ENCODE measurements at places on chromosomes 12 and 14.

DNA sequence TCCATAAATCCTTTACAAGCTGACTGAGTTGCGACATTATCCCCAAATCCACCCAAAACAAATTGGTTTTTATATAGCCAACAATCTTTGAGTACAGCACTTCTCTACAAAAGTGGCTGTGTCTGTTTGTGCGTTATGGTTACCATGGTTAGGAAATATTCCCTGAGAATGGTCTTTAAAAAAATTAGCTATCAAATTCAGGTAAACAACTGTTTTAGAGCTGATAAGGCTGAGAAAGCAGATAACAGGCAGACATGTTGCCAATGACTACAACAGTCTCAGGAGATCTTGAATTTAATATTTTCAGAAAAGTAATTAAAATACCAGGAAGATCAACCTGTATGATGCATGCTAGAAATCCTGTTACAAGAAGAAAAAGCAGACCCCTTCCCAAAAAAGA is 248.0 kb downstream of the RASSF9 start:
- no peaks in the 10 kb centered on the region for H3K27me3 ChIP-seq
- no peaks in the 10 kb centered on the region for H3K4me1 ChIP-seq
- DNase-seq = no peak
- H3K36me3 ChIP-seq = no peaks in the 10 kb centered on the region
- no peak overlapping the region for H3K4me3 ChIP-seq
- H3K27ac ChIP-seq = no peak overlapping the region

- H3K27me3 ChIP-seq = no peaks in the 10 kb centered on the region
- H3K4me1 ChIP-seq = peaks cover 16% of the 10 kb centered on the region
- H3K27ac ChIP-seq = no peak overlapping the region
- DNase-seq = no peak
- no peak overlapping the region for H3K4me3 ChIP-seq
These were observed 50.9 kb upstream of the PPFIA2 start for GRCh38 chr12:81809829-81810595.

GRCh38 chr12:38384816-38385378 is 68.3 kb downstream of the ALG10B start:
- no peak for DNase-seq
- H3K36me3 ChIP-seq = no peaks in the 10 kb centered on the region
- H3K27me3 ChIP-seq = no peaks in the 10 kb centered on the region
- no peaks in the 10 kb centered on the region for H3K4me1 ChIP-seq

GRCh38 chr12:104220931-104221330 is 5.4 kb downstream of the TXNRD1 start:
- no peaks in the 10 kb centered on the region for H3K27me3 ChIP-seq
- DNase-seq = no peak
- H3K4me3 ChIP-seq = no peak overlapping the region
- no peak overlapping the region for H3K27ac ChIP-seq

DNA sequence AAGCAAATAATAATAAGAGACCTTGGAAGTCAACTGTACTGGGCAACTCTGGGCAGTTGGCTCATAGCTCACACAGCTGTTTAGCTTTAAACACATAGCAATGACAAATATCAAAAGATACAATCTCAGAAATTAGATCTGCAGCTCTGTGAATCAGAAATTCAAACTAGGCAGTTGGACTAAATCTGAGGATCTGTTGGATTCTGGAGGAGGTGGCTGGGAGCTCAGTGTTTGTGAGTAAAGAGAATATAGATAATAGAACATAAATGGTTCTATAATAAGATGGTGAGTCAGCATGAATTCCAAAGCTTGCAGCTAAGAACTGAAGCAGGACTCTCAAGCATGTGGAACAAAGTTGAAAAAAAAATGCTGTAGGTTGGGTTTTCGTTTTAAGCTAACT is 1949.4 kb upstream of the SEL1L start:
- H3K27me3 ChIP-seq = no peaks in the 10 kb centered on the region
- H3K4me3 ChIP-seq = no peak overlapping the region
- DNase-seq = no peak
- H3K27ac ChIP-seq = no peak overlapping the region
- no peaks in the 10 kb centered on the region for H3K36me3 ChIP-seq

DNA sequence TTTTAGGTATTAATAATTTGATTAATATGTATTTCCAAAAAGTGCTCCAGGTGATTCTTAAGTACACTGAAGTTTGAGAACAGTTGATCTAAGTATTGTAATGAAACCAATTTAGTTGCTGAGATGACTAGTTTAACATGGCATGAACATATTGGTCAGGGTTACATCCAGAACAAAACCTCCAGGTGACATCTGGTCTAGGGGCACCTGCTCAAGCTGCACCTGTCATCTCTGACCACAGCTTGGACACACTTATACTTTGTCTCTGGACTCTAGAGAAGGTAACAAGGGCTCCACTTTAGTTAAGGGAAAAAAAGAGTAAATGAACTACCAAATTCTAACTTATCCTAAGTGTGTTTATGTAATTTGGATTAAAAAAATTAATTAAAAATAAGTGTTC is 8.1 kb downstream of the ARID2 start:
- H3K36me3 ChIP-seq = no peaks in the 10 kb centered on the region
- H3K27me3 ChIP-seq = no peaks in the 10 kb centered on the region
- no peak for DNase-seq
- no peaks in the 10 kb centered on the region for H3K4me1 ChIP-seq

GRCh38 chr12:27001663-27002062 is 12.5 kb downstream of the TM7SF3 start:
- H3K4me3 ChIP-seq = no peak overlapping the region
- DNase-seq = no peak
- H3K27ac ChIP-seq = no peak overlapping the region
- H3K27me3 ChIP-seq = no peaks in the 10 kb centered on the region

DNA sequence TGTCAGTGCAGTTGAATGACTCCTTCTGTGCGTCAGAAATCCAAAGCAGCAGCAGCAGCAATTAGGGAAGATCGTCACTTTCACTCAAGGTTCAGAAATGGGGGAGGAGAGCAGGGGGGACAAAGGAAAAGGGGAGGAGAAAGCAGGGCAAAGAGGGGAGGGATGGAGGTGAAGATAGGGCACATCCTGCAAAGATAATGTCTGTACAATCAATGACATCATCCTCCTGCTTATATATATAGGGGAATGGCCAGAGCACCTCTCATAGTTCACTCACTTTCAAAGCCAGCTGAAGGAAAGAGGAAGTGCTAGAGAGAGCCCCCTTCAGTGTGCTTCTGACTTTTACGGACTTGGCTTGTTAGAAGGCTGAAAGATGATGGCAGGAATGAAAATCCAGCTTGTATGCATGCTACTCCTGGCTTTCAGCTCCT is at the start of gene NTS:
Gene NTS (plus strand): TSS at position 265 of the 431 bp plus-strand sequence. CDS start 109 bp downstream, at position 374.
- no peak for DNase-seq
- H3K36me3 ChIP-seq = no peaks in the 10 kb centered on the region
- H3K27ac ChIP-seq = no peak within 1 kb of the TSS
- no peaks in the 10 kb centered on the region for H3K4me1 ChIP-seq

- no peak for DNase-seq
- no peaks in the 10 kb centered on the region for H3K27me3 ChIP-seq
- no peak overlapping the region for H3K27ac ChIP-seq
- H3K4me1 ChIP-seq = peaks cover 30% of the 10 kb centered on the region
- H3K4me3 ChIP-seq = no peak overlapping the region
These were observed 107.4 kb downstream of the NCOR2 start for GRCh38 chr12:124459852-124460645.

- no peaks in the 10 kb centered on the region for H3K36me3 ChIP-seq
- no peak overlapping the region for H3K4me3 ChIP-seq
- H3K27ac ChIP-seq = no peak overlapping the region
- no peak for DNase-seq
- H3K27me3 ChIP-seq = no peaks in the 10 kb centered on the region
These were observed 181.0 kb downstream of the IPO8 start for GRCh38 chr12:30514666-30515065.

GRCh38 chr14:24670594-24670993 is 36.6 kb upstream of the GZMB start:
- DNase-seq = no peak
- H3K36me3 ChIP-seq = no peaks in the 10 kb centered on the region
- no peak overlapping the region for H3K4me3 ChIP-seq
- no peaks in the 10 kb centered on the region for H3K27me3 ChIP-seq
- no peak overlapping the region for H3K27ac ChIP-seq
- no peaks in the 10 kb centered on the region for H3K4me1 ChIP-seq

GRCh38 chr14:39169541-39169900 is 612 bp downstream of the TRAPPC6B start:
- no peaks in the 10 kb centered on the region for H3K27me3 ChIP-seq
- peaks cover 12% of the 10 kb centered on the region for H3K36me3 ChIP-seq
- DNase-seq = no peak
- peak overlapping the region; percentile 84 for H3K4me3 ChIP-seq
- H3K4me1 ChIP-seq = peaks cover 6% of the 10 kb centered on the region

GRCh38 chr12:86735851-86736250 is 479.7 kb upstream of the MGAT4C start:
- H3K27me3 ChIP-seq = no peaks in the 10 kb centered on the region
- H3K27ac ChIP-seq = no peak overlapping the region
- H3K4me1 ChIP-seq = no peaks in the 10 kb centered on the region
- H3K4me3 ChIP-seq = no peak overlapping the region
- no peak for DNase-seq

DNA sequence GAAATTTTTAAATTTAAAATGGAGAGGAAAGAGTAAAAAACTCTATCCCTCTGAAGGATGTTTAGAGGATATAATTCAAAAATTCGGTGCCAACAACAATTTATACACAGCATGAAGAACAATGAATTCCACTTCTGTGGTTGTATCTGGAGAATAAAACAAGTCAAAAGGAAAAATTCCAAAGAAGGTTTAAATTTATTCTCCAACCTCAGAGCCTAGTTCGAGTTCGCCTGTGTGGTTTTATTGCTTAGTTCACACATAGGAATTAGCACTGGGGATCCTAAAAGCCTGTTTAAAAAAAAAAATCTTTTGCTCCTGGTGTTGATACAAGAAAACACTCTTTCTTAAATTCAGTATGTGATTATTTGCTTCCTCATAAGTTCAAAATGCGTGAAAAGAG is 79.2 kb downstream of the LLPH start:
- no peaks in the 10 kb centered on the region for H3K27me3 ChIP-seq
- H3K4me3 ChIP-seq = no peak overlapping the region

GRCh38 chr14:76502638-76503037 is 126.7 kb downstream of the ESRRB start:
- no peak for DNase-seq
- no peaks in the 10 kb centered on the region for H3K27me3 ChIP-seq
- no peak overlapping the region for H3K27ac ChIP-seq
- no peak overlapping the region for H3K4me3 ChIP-seq
- no peaks in the 10 kb centered on the region for H3K4me1 ChIP-seq

DNA sequence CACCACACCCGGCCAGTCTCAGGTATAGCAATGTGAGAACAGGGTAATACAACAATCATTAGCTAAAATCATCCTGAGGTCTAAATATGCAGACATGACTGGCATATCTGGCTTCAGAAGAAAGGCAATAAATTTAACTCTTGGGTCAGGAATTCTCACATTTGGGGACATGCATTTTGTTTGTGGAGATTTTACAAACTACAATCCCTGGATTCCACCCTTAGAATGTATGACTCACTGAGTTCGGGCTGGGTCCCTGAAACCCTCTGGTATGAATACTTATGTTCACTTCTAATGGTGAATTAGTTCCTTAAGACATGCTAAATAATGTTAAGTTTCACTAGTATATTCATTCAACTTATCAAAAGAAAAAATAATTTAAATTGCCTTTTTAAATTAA is 98.9 kb upstream of the HMGA2 start:
- no peak overlapping the region for H3K27ac ChIP-seq
- no peak for DNase-seq
- H3K4me1 ChIP-seq = peaks cover 12% of the 10 kb centered on the region
- H3K4me3 ChIP-seq = no peak overlapping the region
- H3K36me3 ChIP-seq = no peaks in the 10 kb centered on the region

DNA sequence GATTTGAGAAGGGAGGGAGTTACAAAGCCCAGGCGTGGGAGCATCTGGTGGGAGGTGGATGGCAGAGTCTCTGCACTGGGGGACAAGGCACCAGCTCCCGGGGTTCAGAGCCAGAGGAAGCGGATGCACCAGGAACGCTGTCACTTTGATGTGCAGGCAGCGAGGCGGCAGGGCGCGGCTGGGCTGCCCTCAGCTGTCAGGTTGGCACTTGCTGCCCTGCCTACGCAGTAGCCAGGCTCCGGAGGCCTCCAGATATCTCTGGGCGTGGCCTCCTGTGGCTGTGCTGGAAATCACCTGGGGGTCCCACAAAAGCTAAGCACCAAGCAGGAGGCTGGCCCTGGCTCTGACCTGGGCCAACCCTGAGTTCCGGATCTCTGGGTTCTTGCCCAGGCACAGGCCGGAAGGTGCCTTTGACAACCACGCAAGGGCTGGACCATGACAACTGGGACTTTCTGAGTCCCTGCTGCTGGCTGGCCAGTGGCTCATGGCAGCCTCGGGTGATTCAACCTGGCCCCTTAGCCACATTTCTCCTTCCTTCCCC is 62.1 kb upstream of the MAP1LC3B2 start:
- H3K36me3 ChIP-seq = no peaks in the 10 kb centered on the region
- no peaks in the 10 kb centered on the region for H3K27me3 ChIP-seq
- no peaks in the 10 kb centered on the region for H3K4me1 ChIP-seq
- H3K27ac ChIP-seq = no peak overlapping the region
- DNase-seq = no peak
- no peak overlapping the region for H3K4me3 ChIP-seq
